Esophagus muscularis mucosa (tissue), 4 donors: ENCODE measurements at places on chromosomes 13 and 19. TPM values are rescaled to one million over a fixed set of nuclear protein-coding genes. Genes with fewer than 3 reads are reported as not detected.

DNA sequence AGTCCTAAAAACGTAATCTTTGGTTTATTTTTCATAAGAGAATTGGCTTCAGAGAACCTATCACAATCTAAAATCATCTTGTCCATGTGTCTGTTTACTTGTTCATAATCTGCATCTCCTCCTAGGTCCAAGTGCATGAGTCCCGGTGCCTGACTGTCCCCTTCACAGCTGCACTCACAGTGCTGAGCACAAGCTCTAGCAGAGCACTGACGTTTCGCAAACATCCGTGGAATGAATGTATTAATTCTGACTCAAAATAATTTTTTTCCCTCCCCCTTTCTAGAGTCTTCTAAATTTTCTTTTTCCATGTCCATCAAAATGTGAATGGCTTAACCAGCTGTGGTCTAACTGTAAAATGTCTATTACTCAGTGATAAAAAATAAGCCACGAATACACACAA lies 245.5 kb upstream of the TSHZ3 start:
- no peak for DNase-seq

DNA sequence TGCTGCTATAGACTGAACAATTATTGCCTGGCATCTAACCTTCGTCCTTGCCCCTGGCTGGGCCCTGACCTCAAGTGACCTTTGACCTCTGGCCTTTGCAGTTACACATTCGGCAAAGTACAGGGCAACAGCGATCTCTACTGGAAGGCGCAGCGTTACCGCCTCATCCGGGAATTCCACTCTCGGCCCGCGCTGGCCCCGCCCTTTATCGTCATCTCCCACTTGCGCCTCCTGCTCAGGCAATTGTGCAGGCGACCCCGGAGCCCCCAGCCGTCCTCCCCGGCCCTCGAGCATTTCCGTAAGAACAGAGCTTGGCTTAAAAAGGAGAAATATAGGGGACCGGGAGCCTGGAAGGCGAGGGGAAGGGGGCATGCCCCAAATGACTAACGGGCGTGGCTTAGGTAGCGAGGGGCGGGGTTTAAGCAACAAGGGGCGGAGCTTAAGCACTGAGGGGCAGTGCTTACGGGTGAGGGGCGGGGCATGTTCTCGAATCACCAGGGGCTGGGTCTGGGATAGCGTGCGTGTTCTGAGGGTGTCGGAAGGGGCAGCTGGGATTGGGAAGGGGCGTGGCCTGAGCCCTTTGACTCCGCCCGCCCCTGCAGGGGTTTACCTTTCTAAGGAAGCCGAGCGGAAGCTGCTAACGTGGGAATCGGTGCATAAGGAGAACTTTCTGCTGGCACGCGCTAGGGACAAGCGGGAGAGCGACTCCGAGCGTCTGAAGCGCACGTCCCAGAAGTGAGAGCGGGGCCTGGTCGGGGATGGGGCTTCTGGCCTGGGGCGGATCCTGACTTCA lies 52.7 kb downstream of the TRPM4 start:
- DNase-seq = no peak

DNA sequence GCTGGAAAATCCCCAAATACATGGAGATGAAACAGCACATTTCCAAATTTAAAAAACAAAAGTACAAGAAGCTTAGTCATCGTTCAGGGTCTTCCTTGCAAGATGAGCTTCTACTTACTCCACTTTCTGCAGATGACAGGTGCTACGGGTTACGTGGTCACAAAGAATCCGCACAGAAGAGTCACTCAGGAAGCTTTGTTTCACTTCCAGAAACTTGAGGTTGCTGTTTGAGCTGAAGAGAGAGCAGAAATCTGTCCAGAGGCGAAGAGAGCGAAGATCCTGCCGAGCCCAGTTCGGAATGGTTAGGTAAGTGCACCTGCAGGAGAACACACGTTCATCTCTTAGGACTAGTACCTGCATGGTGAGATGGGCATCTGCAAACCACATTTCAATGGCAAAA lies 9.4 kb downstream of the NLRP7 start:
- DNase-seq = no peak

DNA sequence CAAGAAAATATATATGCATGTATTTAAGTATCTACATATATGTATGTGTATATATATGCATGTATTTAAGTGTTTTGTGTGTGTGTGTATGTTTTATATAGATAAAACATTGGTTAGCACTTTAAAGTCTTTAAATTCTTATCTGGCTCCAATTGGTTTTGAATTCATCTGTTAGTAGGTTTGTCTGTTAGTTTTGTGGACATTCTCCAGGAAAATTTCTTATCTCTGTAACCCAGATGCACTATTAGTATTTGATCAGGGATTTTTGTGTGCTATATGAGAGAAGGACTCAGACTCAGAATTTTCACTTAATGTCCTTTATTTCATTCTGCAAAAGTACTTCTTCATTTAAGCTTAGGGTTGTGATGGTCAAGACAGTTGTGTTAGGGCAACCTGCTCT lies 103.1 kb downstream of the ITGBL1 start:
- no peak for DNase-seq

- DNase-seq = no peak
These were observed 23.0 kb downstream of the NFIX start for GRCh38 chr19:13018035-13018914.

DNA sequence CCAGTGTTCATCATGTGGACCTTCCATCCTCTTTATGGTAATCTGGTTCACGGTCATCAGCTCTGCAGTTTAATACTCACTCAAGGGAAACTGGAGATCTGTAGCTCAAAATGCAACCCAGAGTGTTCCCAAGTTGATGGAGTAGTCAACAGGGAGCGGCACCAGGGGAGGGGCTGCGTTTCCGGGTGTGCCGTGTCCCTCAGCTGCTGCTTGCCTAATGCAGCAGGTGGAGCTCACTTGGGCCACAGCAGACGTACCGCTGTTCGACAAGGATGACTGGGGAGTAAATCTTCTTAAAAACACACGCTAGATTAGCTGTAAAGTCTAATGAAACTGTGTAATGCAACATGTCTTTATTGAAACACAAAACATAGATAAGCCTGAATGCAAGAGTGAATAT lies 81.1 kb downstream of the TNFSF13B start:
- no peak for DNase-seq

GRCh38 chr19:47495478-47496372 lies 11.7 kb upstream of the KPTN start:
- DNase-seq = no peak

DNA sequence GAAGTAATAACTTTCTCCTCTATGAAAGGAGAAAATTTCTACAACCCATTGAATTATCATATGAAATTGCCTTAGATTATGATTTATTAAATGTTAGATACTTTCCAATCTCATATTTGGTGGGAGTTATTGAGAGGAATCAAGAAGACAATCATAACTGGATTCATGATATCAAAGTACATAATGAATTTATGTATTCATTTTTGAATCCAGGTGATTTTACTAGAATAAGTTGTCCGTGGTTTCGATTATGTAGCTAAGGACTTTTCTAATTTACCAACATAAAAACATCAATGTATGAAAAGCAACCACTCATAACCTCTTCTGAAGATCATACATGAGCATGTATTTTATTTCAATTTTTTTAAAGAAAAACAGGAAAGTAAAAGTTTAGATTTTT lies 1225.0 kb upstream of the MIR17HG start:
- DNase-seq = no peak

DNA sequence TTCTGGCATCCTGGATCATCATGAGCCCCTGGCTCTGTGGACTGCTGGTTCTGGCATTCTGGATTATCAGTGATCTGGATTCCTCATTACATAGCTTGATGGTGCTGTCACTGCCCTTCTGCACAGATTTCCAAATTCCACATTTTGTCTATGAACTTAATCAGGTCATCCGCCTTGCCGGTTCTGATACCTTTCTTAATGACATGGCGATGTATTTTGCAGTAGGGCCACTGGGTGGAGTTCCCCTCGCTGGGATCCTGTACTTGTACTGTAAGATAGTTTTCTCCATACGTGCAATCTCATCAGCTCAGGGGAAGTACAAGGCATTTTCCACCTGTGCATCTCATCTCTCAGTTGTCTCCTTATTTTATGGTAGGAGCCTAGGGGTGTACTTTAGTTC lies 24.4 kb upstream of the OR7C2 start:
- DNase-seq = no peak

DNA sequence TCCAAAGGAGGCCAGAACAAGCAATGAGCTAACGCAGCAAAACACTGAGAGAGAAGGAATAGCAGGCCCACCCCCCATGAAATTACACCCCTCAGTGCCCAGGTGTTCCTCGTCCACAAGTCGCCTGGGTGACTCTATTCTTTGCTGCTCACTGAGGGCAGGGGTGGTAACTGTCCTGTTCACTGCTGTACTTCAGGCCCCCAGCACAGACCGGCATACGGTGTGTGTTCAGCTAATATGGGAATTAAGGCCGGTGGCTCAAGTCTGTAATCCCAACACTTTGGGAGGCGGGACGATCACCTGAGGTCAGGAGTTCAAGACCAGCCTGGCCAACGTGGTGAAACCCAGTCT lies 31.9 kb downstream of the DHRS12 start:
- no peak for DNase-seq

- no peak for DNase-seq
These were observed 137.3 kb upstream of the SERP2 start for GRCh38 chr13:44236370-44236769.

DNA sequence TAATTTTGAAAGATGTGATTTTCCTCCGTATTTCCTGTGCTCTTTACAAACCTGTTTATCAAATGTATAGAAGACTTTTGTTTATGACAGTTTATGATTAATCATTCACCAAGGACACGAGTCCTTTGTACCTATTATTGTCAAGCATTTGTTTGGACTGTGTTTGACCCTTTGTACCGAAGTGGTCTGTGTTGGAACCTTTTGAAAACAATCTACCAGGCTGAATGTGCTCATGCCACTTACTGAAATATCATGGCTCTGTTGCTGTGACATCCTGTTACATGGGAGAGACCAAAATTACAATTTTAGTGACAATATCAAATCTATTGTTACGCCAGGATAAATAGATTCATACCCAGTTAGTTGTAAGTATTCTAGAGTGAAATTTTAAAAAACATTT lies 193.6 kb downstream of the IRS2 start:
- DNase-seq = no peak

DNA sequence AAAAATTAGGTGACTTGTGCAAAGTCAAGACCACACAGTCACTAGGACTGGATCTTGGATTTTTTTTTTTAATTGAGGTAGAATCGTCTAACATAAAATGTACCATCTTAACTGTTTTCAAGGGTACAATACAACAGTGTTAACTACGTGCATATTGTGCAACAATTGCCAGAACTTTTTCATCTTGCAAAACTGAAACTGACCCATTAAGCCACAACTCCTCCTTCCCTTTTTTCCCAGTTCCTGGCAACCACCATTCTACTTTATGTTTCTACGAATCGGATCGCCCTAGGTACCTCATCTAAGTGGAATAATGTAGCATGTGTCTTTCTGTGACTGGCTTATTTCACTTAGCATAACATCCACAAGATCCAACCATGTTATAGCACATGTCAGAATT lies 37.5 kb upstream of the POMP start:
- no peak for DNase-seq

GRCh38 chr13:79668201-79668752 lies 187.3 kb downstream of the NDFIP2 start:
- DNase-seq = no peak

DNA sequence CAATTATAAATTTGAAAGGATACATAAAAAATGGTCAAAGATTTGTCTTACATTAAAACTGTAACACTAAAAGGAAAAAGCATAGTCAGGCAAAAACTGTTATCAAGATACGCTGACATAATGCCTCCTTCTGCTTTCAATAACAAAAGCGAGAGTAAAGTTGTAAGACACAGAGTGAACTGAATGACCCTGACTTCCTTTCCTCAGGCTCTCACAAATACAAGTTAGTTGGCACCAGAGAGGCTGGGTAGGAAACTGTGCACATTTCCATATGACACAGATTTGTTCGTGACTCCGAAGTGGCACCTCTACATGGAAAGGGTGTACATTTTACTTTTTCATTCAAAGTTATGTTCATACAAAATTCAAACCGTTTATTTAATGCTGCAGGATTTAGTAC lies 15.4 kb downstream of the FGF14 start:
- no peak for DNase-seq

DNA sequence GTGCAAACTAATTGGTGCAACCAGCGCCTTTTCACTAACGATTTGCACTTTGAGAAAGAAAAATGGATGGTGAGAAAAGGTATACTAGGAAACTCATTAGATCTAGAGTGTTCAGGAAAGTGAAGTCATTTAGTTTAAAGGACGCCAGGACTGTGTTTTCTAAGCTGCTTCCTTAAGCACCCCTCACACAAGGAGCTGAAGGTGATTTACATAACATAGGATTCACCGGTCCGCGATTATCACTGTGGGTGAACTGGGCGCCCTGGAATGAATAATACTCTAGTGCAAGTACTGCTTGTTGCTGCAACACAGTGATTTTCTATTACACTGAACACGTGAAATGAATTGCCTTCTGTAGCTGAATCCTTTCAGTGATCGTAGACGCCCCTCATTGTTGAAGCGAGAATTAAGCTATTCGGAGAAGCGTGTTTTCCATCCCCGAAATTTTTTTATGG lies 2.6 kb upstream of the MAB21L1 start:
- DNase-seq = no peak

GRCh38 chr13:32150794-32151193 lies 119.2 kb downstream of the FRY start:
- DNase-seq = no peak

PLA2G4C gene
- total RNA-seq = 5.3 TPM

MAST1 gene
- 0.69 TPM for total RNA-seq

ZNF98 gene
- total RNA-seq = 0.83 TPM

SPIB gene
- not detected for total RNA-seq

KIR3DL3 gene
- not detected for total RNA-seq

FPR3 gene
- total RNA-seq = 9.9 TPM

OR4F17 gene
- not detected for total RNA-seq

NRTN gene
- total RNA-seq = 28.7 TPM

MEF2B gene
- not detected for total RNA-seq

MISP gene
- 2.0 TPM for total RNA-seq

MUC16 gene
- total RNA-seq = under 0.01 TPM

ZNF221 gene
- total RNA-seq = 3.5 TPM

IFT88 gene
- total RNA-seq = 13.7 TPM
